Stimulated activated CD4-positive, alpha-beta T cell treated with anti-CD3 and anti-CD28 coated beads, Interleukin-4, amount 100 ng/mL, for 4 hours (primary cell): ENCODE measurements at places on chromosomes 4 and X.

- no peak for DNase-seq
Measured at GRCh38 chr4:186161138-186161537, 30.2 kb upstream of the CYP4V2 start.

GRCh38 chr4:11720292-11720691 is 291.6 kb upstream of the HS3ST1 start:
- no peak for DNase-seq

GRCh38 chrX:7552760-7553159 is 290.2 kb upstream of the VCX start:
- DNase-seq: no peak

GRCh38 chr4:103076747-103077347 is at the start of gene SLC9B2:
Gene SLC9B2 (minus strand): TSS chr4:103076761. CDS start chr4:103067550, 9,211 bp downstream.
- DNase-seq: no peak

DNA sequence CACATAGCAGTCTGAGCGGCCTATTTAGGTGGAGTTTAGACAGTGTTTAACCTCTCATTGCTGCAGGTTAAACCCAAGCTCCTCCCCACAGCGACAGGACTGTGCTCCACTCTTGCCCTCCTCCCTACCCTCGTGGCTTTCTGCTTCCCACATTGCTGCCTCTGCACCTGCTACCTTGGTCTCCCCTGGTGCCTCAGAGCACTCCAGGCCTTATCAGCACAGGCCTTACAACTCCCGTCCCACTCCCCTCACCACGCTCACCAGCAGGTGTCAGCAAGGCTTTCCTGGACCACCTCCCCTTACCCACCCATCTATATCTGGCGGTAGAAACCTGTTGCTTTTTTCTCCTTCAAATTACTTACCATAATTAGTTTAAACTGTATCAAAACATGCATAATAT is 18.6 kb downstream of the HELT start:
- DNase-seq: no peak

- no peak for DNase-seq
Measured at GRCh38 chrX:112654871-112655270, 24.9 kb downstream of the LHFPL1 start.

- no peak for DNase-seq
Measured at GRCh38 chr4:165208741-165209388, 1.5 kb downstream of the KLHL2 start.

- no peak for DNase-seq
Measured at GRCh38 chr4:64784125-64784524, 374.9 kb upstream of the TECRL start.

DNA sequence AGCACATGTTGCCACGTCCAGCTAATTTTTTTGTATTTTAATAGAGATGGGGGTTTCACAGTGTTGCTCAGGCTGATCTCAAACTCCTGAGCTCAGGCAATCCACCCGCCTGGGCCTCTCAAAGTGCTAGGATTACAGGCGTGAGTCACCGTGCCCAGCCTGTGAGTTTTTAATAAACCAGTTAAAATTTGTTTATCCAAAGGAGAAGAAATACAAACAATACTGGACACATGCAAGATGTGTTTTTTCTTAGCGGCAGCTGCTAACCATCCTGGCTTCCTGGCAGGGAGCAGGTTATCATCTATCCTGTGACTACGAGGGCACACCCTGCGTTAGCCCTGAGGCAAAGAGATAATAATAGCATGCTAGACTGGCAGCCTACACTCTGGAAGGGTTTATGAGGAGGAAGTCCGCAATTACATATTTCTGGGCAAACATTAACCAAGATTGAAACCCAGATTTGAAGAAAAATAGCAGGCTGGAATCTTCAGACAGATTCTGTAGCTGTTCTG is 191.4 kb downstream of the SPRY1 start:
- no peak for DNase-seq

GRCh38 chr4:83011689-83012199 is 1.1 kb upstream of the LIN54 start:
- no peak for DNase-seq

- no peak for DNase-seq
Measured at GRCh38 chr4:94934864-94935263, 177.1 kb downstream of the BMPR1B start.

- peak; percentile 1 for DNase-seq
Measured at GRCh38 chrX:87900320-87900908, 382.8 kb downstream of the KLHL4 start.

DNA sequence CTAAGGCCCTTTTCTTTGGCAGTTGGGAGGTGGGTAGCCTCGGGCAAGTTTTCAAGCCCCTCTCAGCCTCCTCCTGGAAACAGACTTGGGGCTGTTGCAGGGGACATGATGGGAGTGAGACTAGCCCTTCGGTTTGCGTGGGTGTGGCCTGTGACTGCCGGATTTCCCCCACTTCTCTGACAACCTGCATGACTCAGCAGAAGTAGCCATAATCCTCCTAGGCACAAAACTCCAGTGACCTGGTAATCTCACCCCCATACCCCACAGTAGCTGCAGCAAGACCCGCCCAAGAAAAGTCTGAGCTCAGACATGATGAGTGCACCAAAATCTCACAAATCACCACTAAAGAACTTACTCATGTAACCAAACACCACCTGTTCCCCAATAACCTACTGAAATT is 433.7 kb upstream of the AMOT start:
- no peak for DNase-seq

GRCh38 chr4:84378983-84379382 is 120.1 kb downstream of the NKX6-1 start:
- no peak for DNase-seq

DNA sequence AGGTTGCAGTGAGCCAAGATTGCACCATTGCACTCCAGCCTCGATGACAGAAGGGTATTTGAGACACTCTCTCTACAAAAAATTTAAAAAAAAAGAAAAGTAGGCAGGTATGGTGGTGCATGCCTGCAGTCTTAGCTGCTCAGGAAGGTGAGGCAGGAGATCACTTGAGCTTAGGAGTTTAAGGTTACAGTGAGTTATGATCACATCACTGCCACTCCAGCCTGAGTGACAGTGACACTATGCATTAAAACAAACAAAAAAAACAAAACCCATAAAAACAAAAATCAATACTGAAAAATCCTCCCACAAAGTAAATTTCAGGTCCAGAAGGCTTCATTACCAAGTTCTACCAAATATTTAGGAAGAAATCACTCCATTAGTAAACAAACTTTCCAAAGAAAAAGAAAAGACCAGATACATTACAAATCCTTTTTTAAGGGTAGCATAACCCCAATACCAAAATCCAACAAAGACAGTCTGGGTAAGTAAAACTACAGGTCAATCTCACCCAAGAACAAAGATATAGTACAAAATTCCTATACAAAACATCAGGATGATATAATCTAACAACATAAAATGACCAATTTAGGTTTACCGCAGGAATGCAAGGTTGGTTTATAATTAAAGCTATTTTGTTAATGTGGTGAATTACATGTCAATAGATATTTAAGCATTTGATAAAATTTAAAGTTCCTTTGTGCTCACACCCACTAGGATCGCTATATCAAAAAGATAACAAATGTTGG is 11.7 kb downstream of the NELFA start:
- DNase-seq: no peak

DNA sequence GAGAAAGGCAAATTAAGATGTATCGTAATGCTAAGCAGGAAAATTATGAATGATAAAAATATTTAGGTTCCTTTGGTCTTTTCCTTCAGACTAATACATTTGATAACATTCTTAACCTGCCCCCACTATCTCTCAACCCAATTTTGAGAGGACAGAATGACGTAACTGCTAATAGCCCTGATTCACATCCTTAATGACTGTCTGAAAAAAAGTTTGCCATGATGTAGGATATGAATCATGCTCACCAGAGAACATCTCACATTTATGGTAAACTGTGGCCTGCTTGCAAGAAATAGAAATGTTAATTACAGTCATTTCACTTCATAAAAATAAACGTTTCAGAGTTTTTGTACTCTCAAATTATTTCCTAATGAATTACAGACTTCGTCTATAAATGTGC is 128.0 kb upstream of the VEGFC start:
- DNase-seq: no peak

DNA sequence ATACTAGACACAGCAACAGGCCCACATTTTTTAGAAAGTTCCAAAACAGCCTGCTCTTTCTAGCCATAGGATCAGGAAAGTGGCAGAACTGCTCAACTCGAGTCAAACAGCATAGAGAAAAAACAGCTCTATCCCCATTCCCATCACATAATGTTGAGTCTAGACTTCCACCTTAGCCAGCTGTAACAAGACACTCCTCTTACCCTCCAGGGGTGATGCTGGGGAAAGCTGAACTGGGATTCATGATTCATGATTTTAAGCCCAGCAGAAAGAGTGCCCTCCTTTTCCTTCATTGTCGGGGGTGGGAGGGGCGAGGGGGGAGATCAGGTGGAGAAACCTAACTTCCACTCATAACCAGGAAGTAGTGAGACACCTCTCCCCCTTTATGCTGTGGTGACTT is 86.1 kb downstream of the CENPC start:
- DNase-seq: no peak

DNA sequence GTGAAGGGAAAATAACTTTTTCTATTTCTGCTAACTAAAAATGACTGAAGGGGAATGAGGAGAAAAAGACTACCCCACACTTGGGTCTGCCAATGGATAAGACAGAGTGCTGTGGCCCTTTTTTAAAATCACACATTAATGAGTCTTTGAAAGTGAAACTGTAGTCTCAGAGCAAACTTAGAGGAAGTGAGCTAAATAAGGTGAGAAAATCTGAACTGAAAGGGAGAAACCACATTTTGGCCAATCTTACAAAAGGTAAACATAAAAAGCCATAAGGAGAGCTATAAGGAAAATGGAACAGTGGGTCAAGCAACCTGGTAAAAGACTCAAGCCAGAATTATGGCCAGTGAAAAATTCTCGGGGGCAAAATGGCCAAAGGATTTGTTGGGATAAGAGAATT is 755.1 kb upstream of the IGFBP7 start:
- no peak for DNase-seq
